ENCODE measurements at places on chromosomes 12 and 14.

GRCh38 chr12:52078276-52078675, 1.2 kb upstream of the SMIM41 start:
- no peak for DNase-seq

- no peak for DNase-seq
Observed at GRCh38 chr14:70906793-70907175, 475 bp upstream of the PCNX1 start.

DNA sequence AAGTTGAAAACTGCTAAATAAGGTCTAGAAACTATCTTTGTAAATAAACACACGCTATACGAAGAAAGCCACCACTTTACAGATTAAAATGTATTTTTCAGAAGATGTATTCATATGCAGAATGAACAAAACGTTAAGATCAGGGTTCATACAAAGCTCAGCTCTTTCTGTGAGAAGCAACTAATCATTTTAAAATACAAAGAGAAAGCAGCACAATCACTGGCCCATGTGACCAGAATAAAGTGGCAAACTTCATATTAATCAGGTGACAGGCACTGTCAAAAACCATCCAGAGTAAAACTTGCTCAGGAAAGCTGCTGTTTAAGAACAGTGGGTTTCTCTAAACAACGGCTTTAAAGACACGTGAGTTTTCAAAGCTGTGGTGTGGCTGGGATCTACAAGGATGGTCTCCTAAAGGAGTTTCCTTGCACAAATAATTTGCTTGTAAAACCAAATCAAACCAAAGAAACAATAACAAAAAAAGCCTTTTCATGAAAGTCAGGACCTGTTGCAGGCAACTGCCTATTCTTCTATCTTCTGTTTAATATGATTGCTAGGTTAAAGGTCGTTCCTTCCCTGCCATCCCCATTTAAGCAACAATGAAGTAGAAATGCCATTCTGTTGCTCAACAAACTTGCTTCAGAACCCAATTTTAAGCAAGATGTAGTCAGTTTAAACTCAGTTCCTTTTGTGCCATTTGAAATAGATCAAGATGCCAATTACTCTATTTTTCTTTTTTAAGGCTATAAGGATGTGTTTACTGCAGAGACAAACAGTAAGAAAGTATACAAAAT, 22.3 kb downstream of the SEL1L start:
- no peak for DNase-seq

GRCh38 chr14:96895658-96896271, 98.6 kb downstream of the VRK1 start:
- no peak for DNase-seq

DNA sequence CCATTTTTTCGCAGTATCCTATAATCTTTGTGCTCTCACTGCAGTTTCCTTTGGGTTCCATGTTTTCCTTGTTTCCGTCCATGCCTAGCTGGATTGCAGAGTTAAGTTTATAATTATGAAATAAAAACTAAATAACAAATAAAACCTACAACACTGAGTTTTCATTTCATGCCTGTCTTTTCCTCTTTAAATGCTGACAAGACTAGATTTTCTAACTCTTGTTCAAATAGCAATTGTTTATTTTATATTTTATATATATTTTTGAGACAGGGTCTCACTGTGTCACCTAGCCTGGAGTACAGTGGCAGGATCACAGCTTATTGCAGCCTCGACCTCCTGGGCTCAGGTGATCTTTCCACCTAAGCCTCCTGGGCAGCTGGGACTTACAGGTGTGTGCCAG, 5.3 kb upstream of the GEMIN2 start:
- no peak for DNase-seq

- DNase-seq = no peak
Observed at GRCh38 chr12:31853520-31853919, 105.7 kb upstream of the RESF1 start.

- DNase-seq = no peak
Observed at GRCh38 chr14:67557118-67557517, 24.0 kb downstream of the PLEKHH1 start.

- no peak for DNase-seq
Observed at GRCh38 chr12:2960390-2960956, 1.3 kb downstream of the TEAD4 start.

- no peak for DNase-seq
Observed at GRCh38 chr12:69415471-69416275, 54.5 kb upstream of the FRS2 start.

DNA sequence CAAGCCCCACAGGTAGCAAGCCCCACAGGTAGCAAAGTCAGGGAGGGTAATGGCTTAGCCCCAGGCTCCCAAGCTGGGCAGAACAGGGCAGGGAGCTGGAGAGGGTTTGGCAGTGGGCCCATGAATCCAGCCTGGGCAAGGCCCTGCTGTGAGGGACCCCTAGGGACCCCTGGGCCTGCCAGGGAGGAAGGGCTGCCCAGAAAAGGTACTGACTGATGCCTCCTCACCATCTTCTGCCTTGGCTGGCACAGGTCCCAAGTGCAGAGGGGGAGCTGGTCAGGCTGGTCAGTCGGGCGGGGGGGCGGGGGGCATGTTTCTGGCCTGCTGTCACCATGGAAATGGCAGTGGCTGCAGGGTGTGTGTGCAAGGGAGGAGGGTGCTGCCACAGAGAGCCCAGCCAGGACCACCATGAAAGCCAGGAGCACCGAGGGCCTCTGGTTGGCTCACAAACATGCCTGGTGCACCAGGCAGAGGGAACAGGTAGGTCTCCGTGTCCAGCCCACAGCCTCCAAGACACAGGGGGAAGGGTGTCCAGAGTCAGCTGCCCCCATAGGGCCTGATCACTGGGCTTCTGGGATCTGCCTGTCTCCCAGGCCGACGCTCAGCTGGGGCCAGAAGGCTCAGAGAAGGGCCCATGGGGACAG, 1.5 kb upstream of the CRIP2 start:
- DNase-seq = no peak

DNA sequence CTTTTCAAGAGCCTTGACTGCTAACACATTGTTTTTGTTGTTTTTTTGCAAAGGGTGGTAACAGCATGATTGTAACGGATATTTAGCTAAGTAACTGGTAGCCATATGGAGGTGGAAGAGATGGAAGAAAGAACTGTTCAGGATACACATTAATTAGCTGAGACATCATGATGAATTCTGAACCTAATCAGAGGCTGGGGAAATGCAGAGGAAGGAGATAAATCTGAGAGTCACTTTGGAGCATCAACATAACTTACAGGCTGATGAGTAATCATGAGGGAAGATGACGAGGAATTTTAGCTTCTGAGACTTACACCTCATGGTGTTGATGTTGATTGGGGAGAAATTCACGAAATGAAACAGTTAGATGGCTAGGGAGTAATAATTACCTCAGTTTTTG, 62.3 kb downstream of the NIN start:
- no peak for DNase-seq

DNA sequence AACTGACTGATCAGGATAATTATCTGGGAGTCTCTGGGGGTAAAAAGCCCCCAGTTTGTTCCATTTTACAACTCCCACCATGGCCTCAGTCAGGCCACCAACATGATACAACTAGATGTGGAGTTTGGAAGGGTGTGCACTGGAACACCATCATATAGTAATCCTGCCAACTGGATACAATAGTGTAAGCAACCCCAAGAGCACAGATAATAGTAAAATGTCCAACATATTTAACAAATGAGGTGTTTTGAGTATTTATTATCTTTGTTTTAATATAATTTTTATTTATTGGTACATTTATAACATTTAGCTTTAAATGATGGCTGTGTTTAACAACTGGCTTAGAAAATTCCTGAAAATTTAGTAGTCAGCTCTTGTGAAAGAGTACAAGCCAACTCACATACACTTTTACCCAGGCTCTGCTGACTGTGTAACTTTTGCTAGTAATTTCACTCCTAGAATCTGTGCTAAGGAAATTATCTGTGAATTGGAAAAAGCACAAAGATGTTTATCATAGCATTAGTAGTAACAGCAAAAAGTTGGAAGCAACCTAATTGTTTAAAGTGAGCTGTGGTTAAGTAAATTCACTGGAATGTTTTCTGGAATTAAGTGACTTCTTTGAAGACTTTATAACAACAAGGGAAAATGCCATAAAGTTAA, 196.8 kb downstream of the RAD51B start:
- no peak for DNase-seq

DNA sequence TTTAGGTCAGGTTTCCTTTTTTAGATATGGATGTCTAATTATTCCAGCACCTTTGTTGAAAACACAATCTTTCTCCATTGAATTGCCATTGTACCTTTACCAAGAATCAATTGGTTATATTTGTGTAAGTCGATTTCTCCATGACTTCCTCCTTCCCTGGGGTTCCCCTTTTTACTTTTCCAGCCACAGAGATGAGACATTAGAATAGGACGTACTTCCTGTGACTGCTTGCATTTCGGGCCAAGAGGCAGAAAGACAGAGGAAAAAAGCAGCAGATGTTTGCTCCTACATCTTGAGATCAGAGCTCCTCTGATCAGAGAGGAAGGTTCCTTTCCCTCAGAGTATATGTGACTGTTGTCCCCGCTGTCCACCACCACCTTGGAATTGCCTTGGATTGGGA, 453.7 kb upstream of the RGS6 start:
- no peak for DNase-seq

GRCh38 chr14:85934886-85935254, 404.9 kb downstream of the FLRT2 start:
- no peak for DNase-seq

Measured in NCI-H510A (cell line).